ENCODE measurements at places on chromosomes 1 and 21.

GRCh38 chr1:101388904-101389546, 152.2 kb downstream of the S1PR1 start:
- DNase-seq = no peak

DNA sequence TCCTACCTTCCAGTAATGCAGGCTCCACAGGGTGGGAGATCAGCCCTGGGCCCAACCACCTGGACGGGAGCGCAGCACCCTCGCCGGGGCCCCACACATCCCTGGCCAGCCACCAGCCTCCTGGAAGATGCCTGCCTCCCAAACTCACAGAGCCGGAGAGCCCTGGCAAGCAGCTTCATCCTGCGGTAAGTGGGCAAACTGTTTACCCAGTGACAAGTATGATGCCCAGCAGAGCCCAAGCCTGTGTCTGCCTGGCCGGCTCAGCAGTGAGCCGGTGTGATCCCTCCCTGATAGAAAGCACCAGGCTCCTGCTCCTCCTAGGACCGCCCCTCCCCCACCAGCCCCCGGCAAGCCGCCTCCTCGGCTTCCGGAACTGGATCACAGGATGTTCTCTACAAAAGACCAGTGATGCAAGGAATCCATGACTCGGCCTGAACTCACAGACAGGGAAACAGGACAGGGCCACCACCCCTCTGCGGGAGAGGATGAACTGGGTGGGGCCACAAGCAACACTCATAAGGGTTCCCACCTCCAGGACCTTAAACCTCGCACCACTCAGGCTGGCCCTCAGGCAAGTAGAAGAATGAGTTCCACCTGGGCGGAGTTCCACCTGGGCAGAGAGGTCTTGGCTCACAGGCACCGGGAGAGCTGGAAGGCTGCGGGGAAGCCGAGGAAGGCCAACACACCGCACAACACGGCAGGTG, 7.9 kb downstream of the ACOT7 start:
- DNase-seq = peak; percentile 66

DNA sequence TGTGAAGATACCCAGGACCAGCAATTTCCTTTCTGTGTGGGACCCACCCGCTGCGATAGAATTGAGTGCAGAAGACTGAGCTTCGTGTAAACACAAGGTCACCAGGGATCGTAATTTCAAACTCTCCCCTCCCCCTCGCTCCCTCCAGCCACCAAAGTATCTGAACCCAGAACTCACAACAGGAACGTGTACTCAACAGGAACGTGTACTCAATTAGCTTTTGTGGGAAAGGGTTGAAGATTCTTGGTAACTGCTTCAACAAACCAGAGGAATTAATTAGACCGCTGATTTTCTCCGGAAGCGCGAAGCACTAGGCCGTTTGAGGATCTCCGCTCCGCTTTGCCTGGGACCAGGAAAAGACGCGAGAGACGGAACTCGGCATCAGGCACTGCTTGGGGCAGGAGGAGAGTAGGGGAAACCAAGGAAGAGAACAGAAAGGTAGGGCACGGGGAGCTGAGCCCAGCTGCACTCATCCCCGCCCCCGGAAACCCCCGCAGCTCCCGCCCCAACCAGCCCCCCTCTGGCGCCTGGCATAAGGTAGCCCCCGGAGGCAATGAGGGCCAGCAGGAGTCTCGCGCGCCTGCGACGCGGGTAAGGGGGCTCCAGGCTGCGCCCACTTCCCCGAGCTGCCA, 453 bp downstream of the DRAM2 start:
- peak; percentile 61 for DNase-seq

GRCh38 chr1:40017951-40018575, 22.5 kb upstream of the CAP1 start:
- no peak for DNase-seq

DNA sequence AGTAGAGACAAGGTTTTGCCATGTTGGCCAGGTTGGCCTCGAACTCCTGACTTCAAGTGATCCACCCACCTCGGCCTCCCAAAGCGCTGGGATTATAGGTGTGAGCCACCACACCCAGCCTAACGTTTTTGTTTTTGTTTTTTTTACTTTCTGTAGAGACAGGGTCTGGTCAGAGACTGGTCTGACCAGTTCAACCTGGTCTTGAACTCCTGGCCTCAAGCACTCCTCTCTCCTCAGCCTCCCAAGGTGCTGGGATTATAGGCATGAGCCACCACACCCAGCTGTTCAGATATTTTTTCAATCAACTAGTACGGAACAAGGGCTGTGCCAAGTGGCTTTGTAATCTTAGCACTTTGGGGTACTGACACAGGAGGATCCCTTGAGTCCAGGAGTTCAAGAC, 209.5 kb downstream of the RERE start:
- DNase-seq = no peak

GRCh38 chr1:17689011-17689410, 66.1 kb upstream of the ACTL8 start:
- DNase-seq = no peak

DNA sequence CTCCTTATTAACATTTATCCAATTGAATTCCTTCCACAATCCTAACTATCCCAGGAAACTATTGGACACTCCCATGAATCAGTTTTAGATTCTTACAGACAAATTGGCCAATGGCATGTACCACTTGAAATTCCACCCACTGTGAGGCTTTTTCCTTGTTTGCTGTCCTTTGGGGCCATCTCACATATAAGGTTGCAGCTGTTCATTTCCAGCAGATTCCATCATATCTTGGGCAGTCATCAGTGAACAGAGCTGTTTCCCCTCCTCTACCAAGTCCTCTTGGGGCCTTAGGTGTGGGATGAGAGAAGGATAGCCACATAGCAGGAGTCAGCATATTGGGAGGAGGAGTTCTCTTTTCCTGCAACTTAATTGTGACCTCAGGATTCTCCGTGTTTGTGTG, 109.1 kb downstream of the HHAT start:
- DNase-seq = no peak

GRCh38 chr1:245225322-245226202, 70.8 kb downstream of the KIF26B start:
- DNase-seq = no peak

GRCh38 chr21:41582866-41583265, 74.9 kb upstream of the TMPRSS2 start:
- no peak for DNase-seq

Data from left colon (tissue), 2 donors.